Large intestine (tissue), 12 donors: ENCODE measurements at places on chromosomes 1 and 21.

DNA sequence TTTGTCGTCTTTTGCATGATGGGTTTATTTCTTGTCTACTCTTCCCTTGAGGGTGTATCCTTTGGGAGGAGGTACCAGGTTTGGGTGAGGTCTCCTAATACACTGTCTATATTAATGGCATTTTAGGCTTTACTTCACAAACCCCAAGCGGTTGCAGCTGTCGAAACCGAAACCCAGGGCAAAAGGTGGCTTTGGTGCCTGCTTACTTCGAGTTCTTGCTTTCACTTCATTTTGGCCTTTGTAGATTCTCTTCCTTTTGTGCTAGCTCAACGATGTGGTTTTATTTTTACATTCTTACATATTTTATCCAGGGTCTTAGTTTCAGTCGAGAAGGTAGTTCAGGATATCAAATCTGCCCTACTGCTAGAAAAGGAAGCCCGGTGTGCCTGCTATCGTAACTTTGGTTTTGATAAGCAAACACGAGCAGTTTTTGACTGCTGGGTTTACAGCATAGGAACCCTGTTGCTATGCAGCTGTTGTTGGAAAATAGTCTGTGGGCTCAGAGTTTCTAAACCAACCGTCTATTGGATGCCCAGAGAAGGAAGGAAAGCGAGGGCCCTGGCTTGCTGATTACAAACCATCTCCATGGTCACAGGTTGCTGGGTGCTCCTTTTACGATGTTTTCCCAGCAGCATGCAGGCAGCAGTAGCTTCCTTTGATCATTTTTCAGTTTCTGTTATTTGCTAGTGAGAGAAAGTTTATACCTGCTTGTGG is 9.8 kb upstream of the TSPAN2 start:
- DNase-seq: peak; percentile 94

DNA sequence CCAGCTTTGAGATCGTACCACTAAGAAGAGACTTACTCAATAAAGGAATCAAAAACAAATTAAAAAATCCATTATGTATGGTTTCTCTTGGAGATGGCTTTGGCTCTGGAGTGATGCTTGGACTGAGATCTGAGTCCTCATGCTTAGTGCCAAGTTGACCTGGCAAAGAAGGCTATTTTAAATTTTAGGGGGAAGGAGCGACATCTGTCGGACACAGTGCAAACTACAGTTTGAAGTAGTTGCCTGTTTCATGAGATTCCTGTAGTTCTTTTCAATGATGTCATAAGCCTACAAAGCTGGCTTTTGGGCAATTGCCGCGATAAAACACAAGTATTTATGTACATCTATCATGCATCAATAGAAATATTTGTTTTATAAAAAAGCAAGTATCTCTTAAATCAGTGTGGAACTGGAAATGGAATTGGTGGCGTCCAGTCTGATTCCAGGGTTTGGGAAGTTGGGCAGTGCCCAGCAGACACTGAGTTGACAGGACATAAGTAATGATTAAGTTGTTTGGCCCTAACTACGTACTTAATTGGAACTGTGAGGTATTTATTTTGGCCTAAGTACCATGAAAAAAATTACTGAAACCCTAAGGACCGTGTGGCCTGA is 50.0 kb downstream of the TBCE start:
- DNase-seq: peak; percentile 32

- DNase-seq: no peak
Measured at GRCh38 chr1:160722726-160723125, 11.1 kb upstream of the CD48 start.

- peak; percentile 77 for DNase-seq
Measured at GRCh38 chr1:8122477-8123407, 96.6 kb upstream of the ERRFI1 start.

DNA sequence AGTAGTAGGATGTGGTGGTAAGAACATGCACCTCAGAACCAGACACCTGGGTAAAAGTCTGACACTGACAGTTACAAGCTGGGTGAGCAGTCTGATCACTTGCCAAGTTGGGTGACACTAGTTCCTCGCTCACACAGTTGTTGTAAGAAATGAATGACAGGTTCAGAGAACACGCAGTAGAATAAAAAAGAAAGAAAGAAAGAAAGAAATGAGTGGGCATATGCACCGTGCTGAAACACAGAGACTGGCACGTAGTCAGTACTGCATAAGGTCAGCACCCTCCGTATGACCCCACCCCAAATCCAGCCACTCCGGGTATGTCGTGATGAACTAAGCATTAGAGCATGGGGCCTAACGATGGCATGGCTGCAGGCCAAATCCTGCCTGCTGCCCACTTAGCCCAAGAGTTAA is 90.6 kb downstream of the GLUL start:
- DNase-seq: no peak

DNA sequence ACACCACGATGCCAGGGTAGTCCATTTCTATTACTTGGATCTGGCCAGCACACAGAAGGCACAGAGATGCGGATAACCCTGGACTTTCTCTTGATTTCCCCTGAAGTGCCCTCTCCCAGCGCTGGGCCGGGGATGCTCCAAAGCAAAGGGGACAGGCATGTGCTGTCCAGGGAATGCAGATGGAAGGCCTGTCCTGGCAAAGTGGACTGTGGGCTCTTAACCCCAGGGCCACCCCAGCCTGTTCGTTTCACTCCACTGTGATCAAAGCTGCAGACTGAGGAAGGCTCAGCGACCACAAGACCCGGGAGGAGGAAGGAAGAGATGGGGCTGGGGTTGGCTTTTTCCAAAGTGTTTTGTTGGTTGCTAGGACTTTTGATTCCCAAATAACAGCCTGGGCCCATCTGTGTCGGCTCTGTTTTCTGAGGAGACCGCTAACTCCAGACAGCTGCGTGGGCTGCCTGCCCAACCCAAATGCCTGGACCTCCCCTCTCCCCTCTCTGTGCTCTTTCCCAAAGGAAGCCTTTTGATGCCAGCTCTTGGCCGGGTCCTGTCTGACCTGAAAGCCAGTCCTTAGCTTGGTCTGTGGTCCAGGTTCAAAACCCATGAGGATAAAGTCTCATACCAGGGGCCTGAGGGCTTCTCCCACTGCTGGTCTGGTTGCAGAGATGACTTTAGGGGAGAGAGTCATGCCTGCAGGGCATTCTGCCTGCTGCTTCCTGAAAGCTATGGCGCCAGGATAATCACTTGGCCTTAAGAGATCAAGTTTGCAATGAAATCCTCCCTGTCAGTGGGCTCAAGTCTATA is 119.6 kb upstream of the CD34 start:
- DNase-seq: peak; percentile 57

GRCh38 chr1:185987611-185988321 is 253.6 kb downstream of the HMCN1 start:
- no peak for DNase-seq

- no peak for DNase-seq
Measured at GRCh38 chr1:108502138-108502537, 52.0 kb downstream of the NBPF6 start.

DNA sequence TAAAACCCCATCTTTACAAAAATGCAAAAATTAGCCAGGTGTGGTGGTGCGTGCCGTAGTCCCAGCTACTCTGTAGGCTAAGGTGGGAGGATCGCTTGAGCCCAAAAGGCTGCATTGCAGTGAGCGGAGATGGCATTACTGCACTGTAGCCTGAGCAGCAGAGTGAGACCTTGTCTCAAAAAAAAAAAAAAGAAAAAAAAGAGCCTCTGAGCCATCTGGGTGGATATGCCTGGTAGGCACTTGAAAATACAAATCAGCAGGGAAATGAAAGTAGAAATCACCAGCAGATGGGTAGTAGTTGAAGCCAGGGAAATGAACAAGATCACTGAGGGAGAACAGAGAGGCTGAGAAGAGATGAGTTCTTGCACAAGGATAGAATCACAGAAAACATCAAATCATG is 131.0 kb upstream of the HMCN1 start:
- DNase-seq: no peak

- DNase-seq: no peak
Measured at GRCh38 chr1:105874621-105875020, 1181.9 kb upstream of the PRMT6 start.

DNA sequence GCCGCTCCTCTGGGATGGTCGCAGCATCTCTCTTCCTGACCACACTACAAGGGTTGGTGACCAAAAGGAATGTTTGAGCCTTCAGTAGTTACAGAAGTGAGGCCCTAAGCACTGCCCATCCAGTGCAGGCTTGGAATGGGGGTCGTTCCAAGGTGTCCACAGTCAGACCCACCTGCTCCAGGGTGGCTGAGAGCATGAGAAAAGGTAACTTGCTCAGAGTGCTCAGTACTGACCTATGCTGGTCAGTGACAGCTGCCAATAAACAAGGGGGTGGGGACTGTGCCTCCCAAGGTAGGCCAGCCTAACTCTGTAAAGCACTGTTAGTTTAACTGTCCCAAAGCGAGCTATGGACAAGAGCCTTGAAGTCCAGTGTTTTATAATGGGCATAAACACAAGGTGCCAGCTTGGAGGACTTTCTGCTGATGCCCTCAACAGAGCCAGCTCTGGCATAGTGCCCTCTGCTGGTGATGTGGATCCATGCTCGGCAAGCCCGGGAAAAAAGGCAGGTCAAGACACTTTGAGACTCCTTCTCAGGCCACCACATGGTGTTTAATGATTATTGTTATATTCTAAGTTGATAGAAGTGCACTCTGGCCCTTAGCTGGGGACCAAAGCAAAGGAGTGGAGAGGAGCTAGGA is 78.1 kb upstream of the DNAH14 start:
- DNase-seq: peak; percentile 23

DNA sequence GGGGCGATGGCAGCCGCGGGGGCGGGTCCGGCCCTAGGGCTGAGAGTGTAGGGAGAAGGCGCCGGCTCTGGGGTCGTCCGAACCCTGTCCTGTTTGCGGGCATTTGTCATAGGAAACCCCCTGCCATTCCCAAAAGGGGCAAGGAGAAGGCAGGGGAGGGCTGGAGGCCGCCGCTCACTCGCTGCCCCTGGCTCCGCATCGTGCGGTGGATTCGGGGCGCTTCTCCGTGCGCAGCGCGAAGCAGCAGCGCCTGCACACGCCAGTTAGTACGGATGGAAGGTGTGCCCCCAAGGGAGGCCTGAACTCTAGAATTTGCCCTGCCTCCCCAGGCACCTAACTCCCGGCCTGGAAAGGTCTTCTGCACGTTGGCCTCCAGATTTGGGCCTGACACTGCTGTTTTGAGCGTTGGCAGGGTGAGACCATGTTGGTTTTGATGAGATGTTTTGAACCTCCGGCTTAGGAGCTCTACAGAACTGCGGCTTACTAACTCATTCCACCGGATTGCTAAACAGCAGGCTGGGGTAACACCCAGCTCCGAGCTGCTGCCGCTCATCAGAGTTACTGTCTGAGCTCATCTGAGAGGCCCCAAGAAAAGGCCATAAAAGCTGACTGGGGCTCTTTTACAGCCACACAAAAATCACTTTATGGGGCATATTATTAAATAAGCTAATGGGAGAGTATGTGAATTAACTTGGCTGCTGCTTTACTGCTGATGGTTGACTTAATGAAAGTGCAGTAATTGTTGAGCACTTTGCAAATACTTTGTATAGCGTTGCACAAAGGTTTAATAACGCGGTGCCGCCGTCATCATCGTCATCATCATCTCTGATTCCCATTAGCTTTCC is 987 bp downstream of the GPR137B start:
- DNase-seq: no peak

DNA sequence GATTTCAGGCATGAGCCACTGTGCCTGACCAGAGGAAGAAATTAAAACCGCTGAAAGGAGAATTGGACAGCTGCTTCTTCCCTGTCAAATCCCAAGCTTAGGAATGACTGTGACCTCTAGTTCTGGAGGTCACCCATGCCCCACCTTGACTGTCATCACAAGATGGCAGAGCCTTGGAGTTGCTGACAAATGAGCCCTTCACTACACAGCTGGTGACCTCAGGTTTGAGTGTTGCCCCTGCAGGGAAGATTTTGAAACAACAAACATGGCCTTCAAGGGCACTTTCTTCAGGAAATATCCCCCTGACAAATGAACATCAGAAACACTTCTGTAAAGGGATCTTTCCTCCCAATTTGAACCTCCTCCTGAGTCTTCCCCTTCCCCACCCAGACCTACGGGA is 6.9 kb upstream of the SLC45A3 start:
- DNase-seq: no peak

GRCh38 chr1:93965888-93966287 is 56.7 kb upstream of the GCLM start:
- DNase-seq: no peak

GRCh38 chr1:3734602-3735001 is 17.6 kb upstream of the CCDC27 start:
- no peak for DNase-seq

DNA sequence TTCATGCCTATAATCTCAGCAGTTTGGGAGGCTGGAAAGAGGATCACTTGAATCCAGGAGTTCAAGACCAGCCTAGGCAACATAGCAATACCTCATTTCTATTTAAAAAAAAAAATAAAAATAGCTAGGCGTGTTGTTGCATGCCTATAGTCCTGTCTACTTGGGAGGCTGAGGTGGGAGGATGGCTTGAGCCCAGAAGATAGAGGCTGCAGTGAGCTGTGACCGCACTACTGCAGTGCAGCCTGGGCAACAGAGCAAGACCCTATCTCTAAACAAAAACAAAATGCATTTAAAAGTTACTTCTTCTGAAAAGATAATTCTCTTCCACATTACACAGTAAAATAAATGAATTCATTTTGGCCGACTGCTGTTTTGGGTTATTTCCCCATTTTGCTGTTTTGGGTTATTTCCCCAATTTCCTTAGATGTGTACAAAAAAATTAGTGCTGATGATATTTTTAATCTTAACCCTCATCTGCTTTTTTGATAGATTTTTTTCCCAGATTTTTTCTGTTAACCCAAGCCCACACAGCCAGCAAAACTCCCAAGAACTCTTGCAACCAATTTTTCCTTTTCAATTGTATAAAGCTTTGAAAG is 23.0 kb upstream of the SAMSN1 start:
- DNase-seq: no peak

GRCh38 chr1:84887261-84887934 is 5.6 kb downstream of the LPAR3 start:
- DNase-seq: peak; percentile 34

- DNase-seq: no peak
Measured at GRCh38 chr1:6002714-6003501, 10.7 kb upstream of the NPHP4 start.

DNA sequence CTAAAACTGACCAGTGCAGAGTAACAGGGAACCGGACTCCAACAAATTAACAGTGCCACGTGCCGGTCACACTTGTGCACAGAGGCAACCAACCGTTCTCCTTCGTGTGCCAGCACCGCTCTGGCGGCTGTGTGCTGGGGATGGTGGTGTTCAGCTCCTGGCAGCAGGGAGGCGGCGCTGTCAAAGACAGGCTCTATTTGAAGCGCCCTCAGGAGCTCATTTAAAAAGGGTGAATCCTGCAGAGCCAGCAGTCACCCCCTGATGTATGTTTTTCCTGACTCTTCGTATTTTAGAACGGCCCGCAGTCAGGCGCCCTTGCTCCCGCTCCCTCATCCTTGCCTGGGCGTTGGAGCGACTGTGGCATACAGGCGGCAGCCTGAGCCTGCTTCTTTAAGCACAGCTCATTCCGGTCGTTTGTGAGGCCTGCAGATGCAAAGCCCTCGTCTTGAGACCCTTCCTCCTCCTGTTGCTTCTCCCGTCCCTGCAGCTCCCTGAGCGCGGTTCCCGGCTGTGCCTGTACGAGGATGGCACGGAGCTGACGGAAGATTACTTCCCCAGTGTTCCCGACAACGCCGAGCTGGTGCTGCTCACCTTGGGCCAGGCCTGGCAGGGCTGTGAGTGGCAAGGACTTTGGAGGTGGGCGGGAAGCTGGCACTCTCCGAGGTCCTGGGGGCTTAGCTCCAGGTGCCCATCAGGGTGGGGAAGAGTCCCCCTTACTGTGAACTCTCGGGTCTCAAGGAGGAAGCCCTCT is 1.1 kb downstream of the DFFB start:
- DNase-seq: peak; percentile 29
